ENCODE measurements at places on chromosomes 1 and 21. TPM values are rescaled to one million over a fixed set of nuclear protein-coding genes. Genes with fewer than 3 reads are reported as not detected.

DNA sequence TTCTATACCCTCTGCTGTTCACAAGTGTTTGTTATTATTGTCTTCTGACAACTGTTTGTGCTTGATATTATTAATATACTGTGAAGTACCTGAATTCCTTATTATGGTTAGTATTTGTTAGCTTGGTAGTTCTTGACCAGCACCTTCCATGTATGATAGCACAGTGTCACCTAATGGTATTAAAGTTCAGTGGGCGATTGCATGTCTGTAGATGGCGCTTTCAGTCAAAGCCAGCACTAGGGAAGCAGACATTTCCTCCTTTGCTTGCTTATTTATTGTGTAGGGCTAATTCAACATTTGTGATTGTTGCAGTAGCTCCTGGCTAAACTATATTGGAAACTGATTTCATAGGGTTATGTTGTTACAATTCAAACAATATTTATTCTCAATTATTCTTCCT, 218.0 kb downstream of the ZP4 start:
- no peak for DNase-seq
- no peak overlapping the region for H3K4me3 ChIP-seq
- H3K27ac ChIP-seq: no peak overlapping the region
- H3K4me1 ChIP-seq: no peaks in the 10 kb centered on the region

GRCh38 chr1:161970633-161971032, 53.0 kb downstream of the OLFML2B start:
- H3K36me3 ChIP-seq: peaks cover 12% of the 10 kb centered on the region
- no peaks in the 10 kb centered on the region for H3K27me3 ChIP-seq
- peaks cover 22% of the 10 kb centered on the region for H3K4me1 ChIP-seq
- H3K27ac ChIP-seq: no peak overlapping the region
- no peak for DNase-seq

GRCh38 chr1:226864311-226864710, 6.1 kb upstream of the PSEN2 start:
- H3K27ac ChIP-seq: no peak overlapping the region
- DNase-seq: no peak
- H3K27me3 ChIP-seq: peaks cover 6% of the 10 kb centered on the region
- no peaks in the 10 kb centered on the region for H3K36me3 ChIP-seq

GRCh38 chr1:109467301-109467777, 993 bp downstream of the SYPL2 start:
- H3K27ac ChIP-seq: no peak overlapping the region
- H3K4me3 ChIP-seq: peak overlapping the region; percentile 59
- H3K4me1 ChIP-seq: peaks cover 8% of the 10 kb centered on the region

DNA sequence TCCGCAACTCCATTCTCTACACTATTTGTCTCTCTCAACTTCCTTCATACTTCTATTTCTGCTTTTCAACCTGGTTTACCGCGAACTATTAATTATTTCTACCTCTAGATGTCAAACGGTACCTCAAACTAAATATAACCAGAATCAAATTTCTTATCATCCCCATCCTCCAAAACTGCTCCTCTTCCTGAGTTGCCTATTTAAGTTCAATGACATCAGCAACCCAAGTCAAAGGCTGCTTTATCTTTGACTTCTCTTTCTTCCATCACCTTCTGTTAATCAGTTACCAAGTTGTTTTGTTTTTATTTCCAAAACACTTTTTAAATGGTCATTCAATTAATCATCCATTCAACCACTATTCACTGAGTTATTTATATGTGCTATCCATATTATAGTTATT, 171.9 kb downstream of the COL24A1 start:
- peaks cover 30% of the 10 kb centered on the region for H3K27me3 ChIP-seq
- H3K4me1 ChIP-seq: no peaks in the 10 kb centered on the region
- no peaks in the 10 kb centered on the region for H3K36me3 ChIP-seq
- H3K27ac ChIP-seq: no peak overlapping the region
- no peak overlapping the region for H3K4me3 ChIP-seq

DNA sequence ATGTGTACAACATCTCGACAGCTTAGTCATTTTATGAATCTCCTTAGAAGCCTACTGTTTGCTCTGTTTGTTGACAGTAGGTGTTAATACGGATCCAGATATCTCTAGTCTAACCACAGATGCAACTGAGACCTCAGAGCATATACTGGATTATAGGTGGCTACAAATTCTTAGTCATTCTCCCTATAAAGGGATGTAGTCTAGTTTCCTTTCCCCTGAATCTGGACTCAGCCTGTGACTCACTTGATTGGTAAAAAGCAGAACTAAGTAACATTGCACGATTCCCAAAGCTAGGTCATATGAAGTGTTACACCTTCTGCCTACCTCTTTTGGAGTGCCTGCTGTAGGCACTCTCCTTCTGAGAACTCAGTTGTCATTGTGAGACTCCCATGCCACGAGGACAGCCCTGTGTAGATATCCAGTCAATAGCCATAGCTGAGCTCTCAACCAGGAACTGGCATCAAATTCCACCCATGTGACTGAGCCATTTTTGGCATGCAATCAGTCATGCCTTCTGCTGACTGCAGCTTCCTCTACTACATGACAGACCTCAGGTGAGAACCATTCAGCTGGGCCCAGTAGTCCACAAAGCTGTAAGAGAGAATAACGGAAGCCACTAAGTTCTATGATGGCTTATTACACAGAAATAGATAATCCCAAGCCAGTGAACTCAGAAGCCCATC, 135.9 kb upstream of the CHRM3 start:
- H3K4me3 ChIP-seq: no peak overlapping the region
- H3K27me3 ChIP-seq: no peaks in the 10 kb centered on the region
- H3K27ac ChIP-seq: no peak overlapping the region
- peaks cover 9% of the 10 kb centered on the region for H3K4me1 ChIP-seq

DNA sequence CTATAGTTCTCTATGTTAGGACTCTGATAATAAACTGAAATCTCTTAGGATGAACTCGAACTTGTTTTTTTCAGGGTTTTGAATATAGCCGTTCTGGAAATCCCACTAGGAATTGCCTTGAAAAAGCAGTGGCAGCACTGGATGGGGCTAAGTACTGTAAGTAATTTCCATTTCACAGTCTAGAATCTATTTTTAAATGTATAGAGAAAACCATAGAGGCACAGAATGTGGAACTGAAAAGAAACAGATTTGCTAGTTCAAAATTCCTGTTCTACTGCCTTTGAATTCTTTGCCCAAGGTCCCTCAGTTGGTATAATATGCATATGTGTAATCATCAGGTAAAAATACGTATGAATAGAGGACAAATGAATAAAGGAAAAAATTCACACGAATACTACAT, 4.8 kb downstream of the CTH start:
- H3K4me1 ChIP-seq: peaks cover 16% of the 10 kb centered on the region
- DNase-seq: no peak
- H3K27ac ChIP-seq: no peak overlapping the region
- no peaks in the 10 kb centered on the region for H3K27me3 ChIP-seq
- H3K36me3 ChIP-seq: peaks cover 9% of the 10 kb centered on the region

DNA sequence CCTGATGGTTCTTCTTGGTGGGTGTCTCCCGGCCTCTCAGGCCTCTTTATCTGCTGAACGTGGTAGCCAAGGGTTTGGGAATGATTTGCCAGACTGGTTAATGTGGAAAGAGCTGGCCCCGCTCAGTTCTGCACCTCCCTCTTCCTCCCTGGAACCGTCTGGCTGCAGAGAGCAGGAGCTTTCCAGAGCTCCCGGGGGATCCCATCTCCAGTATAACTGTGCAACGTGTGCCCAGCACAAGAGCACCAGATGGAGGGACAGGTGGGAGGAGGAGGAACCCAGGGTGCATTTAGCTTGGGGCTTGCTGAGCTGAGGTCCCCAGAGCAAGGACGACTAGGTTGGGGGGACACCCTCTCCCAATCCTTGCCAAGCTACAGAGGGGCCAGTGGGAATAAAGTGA, 5.0 kb downstream of the TFF1 start:
- H3K4me3 ChIP-seq: no peak overlapping the region
- no peak for DNase-seq
- H3K4me1 ChIP-seq: no peaks in the 10 kb centered on the region
- no peak overlapping the region for H3K27ac ChIP-seq
- no peaks in the 10 kb centered on the region for H3K36me3 ChIP-seq

- H3K4me1 ChIP-seq: peaks cover 8% of the 10 kb centered on the region
- H3K4me3 ChIP-seq: no peak overlapping the region
- no peak overlapping the region for H3K27ac ChIP-seq
- H3K27me3 ChIP-seq: no peaks in the 10 kb centered on the region
These were observed 46.3 kb downstream of the RNF115 start for GRCh38 chr1:145777357-145778145.

- peaks cover 4% of the 10 kb centered on the region for H3K4me1 ChIP-seq
- no peaks in the 10 kb centered on the region for H3K36me3 ChIP-seq
- H3K4me3 ChIP-seq: no peak overlapping the region
- H3K27me3 ChIP-seq: no peaks in the 10 kb centered on the region
- no peak for DNase-seq
These were observed 21.8 kb downstream of the RPRD2 start for GRCh38 chr1:150385537-150386445.

- H3K27ac ChIP-seq: peak overlapping the region; percentile 27
- H3K36me3 ChIP-seq: no peaks in the 10 kb centered on the region
- H3K27me3 ChIP-seq: no peaks in the 10 kb centered on the region
- H3K4me3 ChIP-seq: no peak overlapping the region
- no peak for DNase-seq
These were observed 37.3 kb upstream of the EDN2 start for GRCh38 chr1:41521766-41522165.

GRCh38 chr1:54577612-54578011, 29.6 kb downstream of the ACOT11 start:
- DNase-seq: no peak
- no peak overlapping the region for H3K4me3 ChIP-seq
- H3K4me1 ChIP-seq: peaks cover 22% of the 10 kb centered on the region
- H3K27ac ChIP-seq: no peak overlapping the region
- no peaks in the 10 kb centered on the region for H3K27me3 ChIP-seq

DNA sequence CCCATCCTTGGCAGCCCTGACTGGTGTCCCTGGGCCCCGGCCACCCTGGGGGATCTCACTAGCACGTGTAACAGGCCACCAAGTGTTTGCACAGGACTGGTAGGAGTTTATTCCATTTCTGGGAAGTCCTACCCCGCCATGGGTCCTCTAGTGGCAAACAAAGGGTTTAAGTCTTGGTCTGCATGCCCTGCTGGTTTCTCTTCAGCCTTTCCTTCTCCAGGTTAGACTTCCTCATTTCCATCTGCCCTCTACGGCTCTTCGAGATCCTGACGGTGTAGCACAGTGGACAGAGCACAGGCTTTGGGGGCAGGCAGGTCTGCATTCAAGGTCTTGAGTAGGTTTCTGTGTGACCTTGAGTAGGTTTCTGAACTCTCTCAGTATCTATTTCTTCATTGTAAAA, 2.8 kb downstream of the AGTRAP start:
- H3K4me1 ChIP-seq: peaks cover 13% of the 10 kb centered on the region
- no peak overlapping the region for H3K27ac ChIP-seq
- peak overlapping the region; percentile 66 for H3K4me3 ChIP-seq
- no peaks in the 10 kb centered on the region for H3K36me3 ChIP-seq
- no peak for DNase-seq
- H3K27me3 ChIP-seq: no peaks in the 10 kb centered on the region

DNA sequence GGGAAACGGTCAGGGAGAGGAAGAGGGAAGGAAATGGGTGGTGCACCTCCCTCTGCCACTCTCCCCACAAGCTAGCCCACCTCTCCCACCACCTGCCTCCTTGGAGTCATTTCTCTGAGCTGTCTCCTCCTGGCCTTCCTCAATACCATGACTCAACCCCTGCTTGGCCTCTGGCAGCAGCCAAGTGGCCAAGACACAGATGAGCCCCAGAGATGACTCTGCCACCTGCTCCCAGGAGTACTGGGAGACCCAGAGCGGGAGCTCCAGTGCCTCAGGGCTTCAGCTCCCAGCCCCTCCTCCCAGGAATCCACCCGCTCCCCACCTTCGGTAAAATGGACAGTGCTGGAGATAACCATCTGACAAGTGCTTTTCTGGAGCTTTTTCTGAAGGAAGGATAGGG, 2.6 kb downstream of the S100A16 start:
- H3K4me1 ChIP-seq: peaks cover 50% of the 10 kb centered on the region
- peak overlapping the region; percentile 88 for H3K27ac ChIP-seq
- DNase-seq: no peak
- no peaks in the 10 kb centered on the region for H3K27me3 ChIP-seq
- no peak overlapping the region for H3K4me3 ChIP-seq

- H3K4me1 ChIP-seq: peaks cover 9% of the 10 kb centered on the region
- no peak for DNase-seq
- H3K36me3 ChIP-seq: no peaks in the 10 kb centered on the region
- no peak within 1 kb of the TSS for H3K4me3 ChIP-seq
These were observed at the start of gene NR1I3 for GRCh38 chr1:161238039-161238473. Gene NR1I3, minus strand, starts transcription at chr1:161238203. Its CDS starts 1,638 bp downstream, at chr1:161236565.

Gene ABCG1
- 3.3 TPM for total RNA-seq

Gene AMY2A
- not detected for total RNA-seq

Gene OR2M3
- total RNA-seq: not detected

Gene CRNN
- not detected for total RNA-seq

Gene HMGCS2
- total RNA-seq: not detected
